Effector memory CD4-positive, alpha-beta T cell (primary cell): ENCODE measurements at places on chromosomes 5 and 9.

- DNase-seq: no peak
Observed at GRCh38 chr9:5608298-5609225, 20.3 kb upstream of the RIC1 start.

GRCh38 chr9:135253305-135254004, 166.0 kb downstream of the OLFM1 start:
- DNase-seq: no peak

DNA sequence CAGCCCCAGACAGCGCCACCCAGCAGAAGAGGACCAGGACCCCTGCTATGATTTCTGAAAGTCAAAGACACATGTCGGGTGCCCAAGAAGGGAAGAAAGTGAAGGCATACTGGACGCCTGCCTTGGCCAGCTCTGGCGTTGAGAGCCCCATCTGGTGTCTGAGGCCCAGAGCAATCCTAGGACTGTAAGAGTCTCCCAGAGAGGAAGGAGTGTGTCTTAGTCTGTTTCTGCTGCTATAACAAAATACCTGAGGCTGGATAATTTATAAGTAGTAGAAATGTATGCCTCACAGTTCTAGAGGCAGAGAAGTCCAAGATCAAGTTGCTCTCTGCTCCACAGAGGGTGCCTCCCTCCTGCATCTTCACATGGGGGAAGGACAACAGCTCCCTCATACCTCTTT, 10.8 kb downstream of the RASGEF1C start:
- no peak for DNase-seq

DNA sequence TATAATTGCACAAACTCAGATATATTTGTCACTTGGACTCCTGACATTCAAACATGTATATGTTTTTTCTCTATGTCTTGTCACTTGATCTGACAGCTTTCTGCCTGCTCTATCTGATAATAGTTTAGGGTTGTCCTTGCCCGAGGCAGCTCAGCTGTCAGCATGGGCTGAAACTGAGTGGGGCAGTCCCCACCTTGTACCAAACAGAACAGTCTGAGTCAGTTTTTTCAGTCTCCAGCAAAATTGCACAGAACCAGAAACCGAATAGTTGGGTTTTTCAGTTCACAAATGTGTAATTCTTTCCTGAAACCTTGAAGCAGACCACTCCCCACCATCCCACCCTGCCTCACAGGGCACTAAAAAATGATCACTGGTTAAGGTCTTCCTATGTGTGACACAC, 9.5 kb upstream of the HAND1 start:
- no peak for DNase-seq

- no peak for DNase-seq
Observed at GRCh38 chr9:8754751-8755150, 955.2 kb upstream of the DMAC1 start.

GRCh38 chr5:32193591-32193990, 19.5 kb upstream of the GOLPH3 start:
- DNase-seq: no peak
